ENCODE measurements at places on chromosomes 1 and 21. TPM values are rescaled to one million over a fixed set of nuclear protein-coding genes. Genes with fewer than 3 reads are reported as not detected.

Gene SYT6
- total RNA-seq: 0.54 TPM

Gene ELAPOR1
- total RNA-seq: 0.49 TPM

Gene TFF2
- not detected for total RNA-seq

Gene SYCP1
- not detected for total RNA-seq

Gene FYB2
- not detected for total RNA-seq

Gene ATP1B1
- 268 TPM for total RNA-seq

Gene PKNOX1
- total RNA-seq: 7.0 TPM

Gene UQCRHL
- total RNA-seq: 6.9 TPM

Gene FBXO28
- 28.1 TPM for total RNA-seq

Gene CD53
- not detected for total RNA-seq

Gene AIM2
- not detected for total RNA-seq

Gene IFI44
- total RNA-seq: 0.71 TPM

Gene SLAMF9
- total RNA-seq: 0.41 TPM

Gene OLIG2
- not detected for total RNA-seq

Gene OVAAL
- total RNA-seq: not detected

Gene FAM72D
- total RNA-seq: 6.7 TPM

Gene TMEM240
- total RNA-seq: 0.44 TPM

Gene OR2G2
- total RNA-seq: not detected

Gene MYOC
- total RNA-seq: not detected

Gene CLIC4
- total RNA-seq: 41.1 TPM

Gene ATG4C
- 4.4 TPM for total RNA-seq

Gene ELAVL4
- not detected for total RNA-seq

Gene CCDC30
- total RNA-seq: 0.80 TPM

Gene FAM167B
- total RNA-seq: 0.84 TPM

Gene FAM151A
- not detected for total RNA-seq

Gene IGSF9
- 0.29 TPM for total RNA-seq

Gene RBP7
- 4.9 TPM for total RNA-seq

Gene CTH
- total RNA-seq: 2.1 TPM

Gene SMPDL3B
- total RNA-seq: 1.1 TPM

Gene CCDC28B
- 2.0 TPM for total RNA-seq

Gene FABP3
- not detected for total RNA-seq

Gene OLFML2B
- total RNA-seq: 0.40 TPM

Gene LCE3A
- total RNA-seq: not detected

Gene CD48
- total RNA-seq: not detected

Gene CCDC185
- 0.05 TPM for total RNA-seq

Gene CDCA8
- 49.0 TPM for total RNA-seq

Gene PLD5
- 1.6 TPM for total RNA-seq

Gene TSNAX
- 42.7 TPM for total RNA-seq

Gene MX1
- 1.6 TPM for total RNA-seq

Gene SH2D1B
- total RNA-seq: 0.15 TPM

Gene KCNK2
- 0.22 TPM for total RNA-seq

Gene MPL
- not detected for total RNA-seq

Gene GIPC2
- not detected for total RNA-seq

Gene CYP4A22
- total RNA-seq: not detected

Gene HCRTR1
- total RNA-seq: not detected

Gene EPHA10
- 0.77 TPM for total RNA-seq

Gene PRDX1
- total RNA-seq: 2,102 TPM

Gene TRIM46
- 1.4 TPM for total RNA-seq

Gene GJA8
- not detected for total RNA-seq

Gene KCNJ6
- total RNA-seq: 2.7 TPM
